Neuronal stem cell (in vitro differentiated cells): ENCODE measurements at places on chromosomes 6 and 20.
A peak's percentile ranks its signal among the peaks of the same experiment; 100 is the strongest.

DNA sequence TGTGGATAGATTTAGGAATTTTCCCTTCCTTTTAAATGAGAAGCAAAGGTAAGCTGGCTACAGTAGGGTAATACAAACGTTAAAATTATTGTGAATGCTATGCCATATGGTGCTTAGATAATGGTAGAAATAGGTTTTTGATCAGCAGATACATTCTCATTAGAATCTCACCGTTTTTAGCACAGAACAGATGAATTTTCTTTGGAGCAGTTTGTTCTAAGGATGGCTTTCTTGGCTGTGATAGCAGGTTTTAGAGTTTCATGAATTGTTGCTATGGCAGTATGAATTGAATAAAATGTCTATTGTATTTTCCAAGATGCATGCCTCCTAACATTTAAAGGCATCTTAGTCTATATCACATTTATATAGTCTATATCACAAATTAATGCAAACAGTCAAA, 1394.5 kb downstream of the EPHA7 start:
- no peak for DNase-seq

- DNase-seq: no peak
Observed at GRCh38 chr6:46137387-46137786, 7.6 kb downstream of the ENPP4 start.

GRCh38 chr6:114785235-114786127, 442.7 kb upstream of the HS3ST5 start:
- no peak for DNase-seq

GRCh38 chr6:134035823-134036296, 16.6 kb downstream of the SLC2A12 start:
- DNase-seq: no peak

GRCh38 chr6:165059032-165059431, 250.4 kb downstream of the C6orf118 start:
- DNase-seq: no peak

DNA sequence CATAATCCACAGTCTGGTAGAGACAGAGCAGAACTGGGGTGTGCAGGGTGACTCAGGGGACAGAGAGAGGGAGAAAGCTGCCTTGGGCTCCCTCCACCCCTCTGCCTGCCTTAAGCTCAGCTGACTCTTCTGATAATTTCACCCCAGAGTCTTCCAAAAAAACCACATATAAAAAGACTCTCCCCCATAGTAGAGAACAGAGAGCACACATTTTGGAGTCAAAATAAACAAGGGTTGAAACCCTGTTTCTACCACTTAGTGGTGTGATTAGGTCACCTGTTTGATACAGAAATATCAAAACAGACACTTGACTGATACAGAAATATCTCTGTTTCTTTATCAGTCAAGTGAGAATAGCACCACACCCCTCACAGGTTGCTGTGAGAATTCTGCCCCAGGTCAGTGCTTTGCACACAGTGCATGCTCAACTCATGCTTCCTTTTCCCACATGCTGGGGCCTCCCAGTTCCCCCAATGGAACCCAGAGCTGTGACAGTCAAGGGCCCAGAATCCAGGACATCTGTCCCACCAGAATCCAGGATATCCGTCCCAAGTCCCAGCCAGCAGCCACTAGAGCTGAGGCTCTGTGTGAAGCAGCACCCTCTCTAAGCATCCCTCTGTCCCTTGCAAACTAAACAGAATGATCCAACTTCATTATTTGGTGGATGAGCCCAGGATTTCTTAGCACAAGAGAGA, 1.2 kb downstream of the TREML2 start:
- DNase-seq: no peak

DNA sequence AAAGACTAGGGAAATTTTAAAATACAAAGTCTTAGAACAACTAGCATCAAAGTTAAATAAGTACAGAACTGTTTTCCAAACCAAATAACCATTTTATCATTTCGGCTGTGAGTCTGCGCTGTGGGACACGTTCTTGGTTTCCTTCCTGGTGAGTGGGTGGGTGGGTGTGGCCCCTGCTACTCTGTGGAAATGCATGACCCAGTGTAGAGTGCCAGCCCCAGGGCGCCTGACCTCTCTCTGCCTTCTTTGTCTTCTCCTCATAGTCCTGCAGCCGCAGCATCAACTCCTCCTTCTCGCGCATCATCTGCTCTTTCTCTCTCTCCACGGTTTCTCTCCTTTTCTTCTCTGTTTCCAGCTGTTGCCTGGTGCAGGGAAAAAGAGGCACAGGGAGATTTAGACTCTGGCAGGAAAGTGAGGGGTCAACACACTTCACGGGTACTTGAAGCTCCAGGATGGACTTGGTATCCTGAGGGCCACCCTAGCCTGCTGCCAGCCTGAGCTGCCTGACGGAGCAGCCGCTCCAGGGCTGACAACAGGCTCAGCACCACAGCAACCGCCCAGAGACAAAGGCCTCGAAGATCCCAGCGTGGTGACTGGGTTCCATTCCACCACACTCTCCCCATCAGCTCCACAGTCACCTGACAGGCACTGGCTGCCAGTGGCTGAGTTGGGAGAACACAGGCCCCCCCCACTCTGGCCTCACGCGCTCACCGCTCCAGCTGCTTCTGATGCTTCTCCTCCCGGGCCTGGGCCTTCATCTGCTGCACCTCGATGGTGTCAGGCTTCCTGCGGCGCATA, 48.4 kb downstream of the EZR start:
- no peak for DNase-seq

DNA sequence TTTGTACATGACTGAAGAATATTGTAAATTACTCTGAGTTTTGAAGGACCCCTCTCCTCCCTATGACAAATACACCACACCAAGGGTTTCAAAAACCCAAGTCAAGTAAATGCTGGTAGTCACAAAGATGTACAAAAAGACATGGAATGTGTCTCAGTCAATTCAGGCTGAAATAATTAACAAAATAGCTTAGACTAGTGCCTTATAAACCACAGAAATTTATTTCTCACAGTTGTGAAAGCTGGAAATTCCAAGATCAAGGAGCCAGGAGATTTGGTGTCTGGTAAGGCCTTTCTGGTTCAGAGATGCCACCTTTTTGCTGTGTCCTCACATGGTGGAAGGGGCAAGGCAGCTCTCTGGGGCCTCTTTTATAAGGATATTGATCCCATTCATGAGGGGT, 202.3 kb upstream of the RIN2 start:
- DNase-seq: no peak

DNA sequence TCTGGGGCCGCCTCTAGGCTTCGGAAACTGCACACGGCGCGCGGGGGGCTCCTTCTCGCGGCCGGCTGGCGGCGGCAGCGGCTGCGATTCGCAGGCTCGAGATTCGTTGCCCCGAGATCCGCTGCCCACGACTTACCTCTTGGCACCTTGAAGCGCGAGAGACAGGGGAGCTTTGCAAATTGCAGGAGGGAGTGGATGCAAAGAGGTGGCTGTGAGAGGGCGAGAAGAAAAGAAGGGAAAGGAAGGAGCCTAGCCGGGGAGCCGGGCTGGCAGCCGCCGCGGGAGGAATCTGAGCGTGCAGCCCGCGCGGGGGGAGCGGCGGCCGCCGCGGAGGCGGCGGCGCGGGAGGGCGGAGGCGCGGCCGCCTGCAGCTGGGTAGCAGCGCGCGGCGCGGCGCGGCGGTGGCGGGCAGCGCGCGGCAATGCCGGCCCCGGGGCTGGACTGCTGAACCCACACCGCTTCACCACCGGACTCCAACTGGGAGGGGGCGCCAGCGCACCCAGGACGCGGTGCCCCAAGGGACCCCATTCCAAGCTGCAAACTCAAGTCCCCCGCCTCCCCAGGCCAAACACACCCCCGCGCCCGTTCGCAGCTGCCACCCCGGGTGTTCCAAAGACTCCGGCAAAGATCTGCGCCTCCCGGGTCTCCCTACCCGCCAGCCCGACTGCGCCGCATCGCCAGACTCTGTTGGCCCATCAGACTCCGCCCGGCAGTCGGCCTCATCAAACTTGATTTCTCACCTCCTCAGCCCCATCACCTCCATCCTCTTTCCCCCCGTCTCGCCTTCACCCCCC, 44.2 kb upstream of the SUPT3H start:
- DNase-seq: peak; percentile 48

DNA sequence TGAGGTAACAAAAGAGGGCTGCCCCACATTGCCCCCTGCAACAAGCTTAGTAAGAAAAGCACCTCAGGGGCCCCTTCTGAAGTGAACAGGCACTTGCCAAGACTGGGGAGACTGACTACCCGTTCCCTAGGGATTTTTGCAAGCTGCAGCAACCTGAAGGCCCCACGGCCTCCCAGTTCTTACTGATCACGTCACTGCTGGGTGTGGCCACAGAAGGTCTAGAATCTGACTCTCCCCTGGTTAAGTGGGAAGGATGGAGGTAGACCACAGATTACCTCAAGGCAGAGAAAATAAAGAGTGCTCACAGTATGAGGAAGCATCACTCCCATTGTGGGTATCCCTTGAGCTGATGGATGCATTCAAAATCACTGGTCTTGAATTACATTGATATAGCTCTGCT, 201.5 kb upstream of the KCNQ5 start:
- no peak for DNase-seq

GRCh38 chr6:154457046-154457713, 53.3 kb downstream of the CNKSR3 start:
- no peak for DNase-seq

- no peak for DNase-seq
Observed at GRCh38 chr6:22095836-22096235, 201.0 kb downstream of the PRL start.

DNA sequence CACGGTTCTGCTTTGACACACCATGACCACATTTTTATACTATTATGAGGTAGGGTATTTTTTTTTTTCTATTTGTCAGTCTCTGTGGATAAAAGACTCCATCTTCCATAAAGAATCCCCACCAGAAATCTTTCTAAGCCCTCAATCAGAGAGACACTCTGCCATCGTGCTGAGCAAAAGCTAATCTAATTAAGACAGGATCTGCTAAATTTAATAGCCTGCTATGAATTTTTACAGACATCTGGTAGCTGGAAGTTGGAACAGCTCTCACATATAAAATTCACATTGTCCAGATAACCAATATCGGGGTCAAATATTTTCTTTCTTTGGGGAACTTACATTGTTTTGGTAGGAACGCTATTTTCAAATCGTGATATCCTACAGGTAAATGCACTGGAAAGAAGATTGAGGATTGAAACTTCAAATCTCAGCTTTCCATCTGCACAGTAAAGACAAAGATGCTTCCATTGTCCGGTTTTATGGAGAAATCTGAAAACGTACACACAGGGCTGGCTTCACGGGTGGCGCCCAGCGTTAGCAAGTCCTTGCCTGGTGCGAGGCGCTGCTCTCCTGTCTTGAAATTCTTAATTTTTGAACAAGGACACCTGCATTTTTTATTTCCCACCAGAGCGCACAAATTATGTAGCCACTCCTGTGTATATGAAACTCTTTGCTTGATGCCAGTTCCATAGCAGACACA, 573.8 kb upstream of the NOX3 start:
- no peak for DNase-seq

- no peak for DNase-seq
Observed at GRCh38 chr6:119575721-119576120, 226.2 kb upstream of the MAN1A1 start.

DNA sequence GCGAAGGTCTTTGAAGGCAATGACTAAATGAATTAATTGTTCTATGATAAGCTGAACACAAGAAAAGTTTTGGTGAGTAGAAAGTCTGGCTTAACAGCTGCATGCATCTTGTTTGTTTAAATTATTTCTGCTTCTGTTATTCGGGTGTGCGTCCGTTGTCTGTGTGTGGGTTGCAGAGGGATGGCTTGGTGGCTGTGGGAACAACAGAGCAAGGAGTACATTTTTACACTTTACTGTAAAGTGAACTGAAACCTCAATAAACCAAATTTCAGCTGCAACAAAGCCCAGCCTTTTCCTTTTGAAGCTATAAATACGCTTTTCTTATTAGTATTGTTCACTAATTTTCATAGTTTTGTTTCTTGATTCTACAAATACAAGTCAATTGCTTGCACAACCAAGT, 3.5 kb upstream of the LAMP5 start:
- no peak for DNase-seq

DNA sequence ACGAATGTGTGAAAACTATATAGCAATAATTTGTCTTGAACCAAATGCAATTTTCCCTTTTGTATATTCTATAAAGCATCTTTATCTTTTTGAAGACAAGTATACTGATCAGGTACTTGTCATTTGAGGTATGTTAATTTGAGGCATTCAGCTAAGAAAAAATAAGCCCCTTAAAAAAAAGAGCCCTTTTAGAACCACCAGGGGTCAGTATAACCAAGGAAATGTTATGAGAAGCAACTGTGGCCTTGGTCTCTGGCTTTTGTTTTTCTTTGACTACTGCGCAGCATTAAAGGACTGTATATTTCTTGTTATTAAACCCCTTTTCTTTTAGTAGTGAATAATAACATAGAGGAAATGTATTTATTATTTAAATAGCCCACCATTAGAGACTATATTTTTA, 43.1 kb downstream of the CD109 start:
- DNase-seq: peak; percentile 75

DNA sequence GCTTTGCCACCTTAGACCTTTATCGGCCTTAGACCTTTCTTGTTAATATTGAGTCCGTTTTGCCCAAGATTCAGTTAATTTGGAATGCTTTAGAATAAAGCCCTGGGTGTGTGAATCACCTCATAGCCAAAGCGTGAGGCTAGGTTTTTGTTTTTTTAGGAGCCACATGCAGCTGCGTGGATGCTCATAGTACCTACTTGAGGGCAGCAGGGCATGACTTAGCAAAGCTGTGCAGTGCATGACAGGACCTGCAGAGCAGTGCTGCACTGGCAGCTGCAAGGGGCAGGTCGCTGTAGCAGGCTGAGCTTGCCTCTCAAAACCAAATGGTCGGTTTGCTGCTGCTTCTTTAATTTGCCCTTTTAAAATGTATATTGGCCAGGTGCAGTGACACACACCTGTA, 116.1 kb downstream of the JAG1 start:
- no peak for DNase-seq

DNA sequence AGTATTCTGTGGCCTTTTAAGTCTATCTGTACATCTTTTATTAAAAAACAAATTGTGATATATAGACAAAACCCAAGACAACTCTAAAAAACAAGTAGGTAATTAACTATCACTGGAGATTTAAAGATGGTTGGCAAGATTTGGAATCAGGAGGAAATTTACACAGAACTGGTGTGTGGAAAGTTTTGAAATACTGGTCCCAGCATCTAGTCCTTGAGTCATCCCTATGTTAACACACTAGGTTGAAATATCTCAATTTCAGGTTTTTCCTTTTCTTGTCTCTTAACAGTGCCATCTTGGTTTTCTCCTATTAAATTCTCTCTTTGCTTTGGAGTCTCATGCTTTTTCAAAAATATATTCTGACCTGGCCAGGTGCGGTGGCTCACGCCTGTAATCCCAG, 27.5 kb downstream of the SASH1 start:
- DNase-seq: no peak

- DNase-seq: no peak
Observed at GRCh38 chr6:87473419-87473903, 687 bp downstream of the SLC35A1 start.

DNA sequence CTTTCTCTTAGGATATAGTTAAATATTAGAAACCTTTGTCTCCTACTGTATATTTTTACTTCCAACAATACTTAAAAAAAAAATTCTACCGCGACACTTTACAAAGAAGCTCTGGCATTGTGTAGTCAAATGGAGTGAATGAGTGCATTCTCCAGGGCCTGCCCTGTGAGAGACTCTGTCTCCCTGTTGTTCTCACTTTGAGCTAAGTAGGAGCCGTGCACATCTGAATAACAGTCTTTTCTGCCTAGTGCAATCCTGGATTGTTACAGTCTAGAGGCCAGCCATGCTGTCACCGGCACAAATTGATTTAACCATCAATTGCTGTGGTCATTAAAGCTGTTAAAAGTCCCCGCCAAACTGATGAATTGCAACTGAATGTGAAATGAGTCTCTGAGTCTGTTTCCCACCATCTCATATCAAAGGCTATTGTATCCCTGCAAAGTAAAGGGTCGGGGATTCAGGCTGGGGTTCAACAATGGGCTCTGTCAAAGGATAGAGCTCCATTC, 156.0 kb downstream of the RFPL4B start:
- peak; percentile 78 for DNase-seq

- DNase-seq: no peak
Observed at GRCh38 chr6:152323376-152323775, 313.8 kb downstream of the SYNE1 start.
